ENCODE measurements at places on chromosomes 4 and X.

DNA sequence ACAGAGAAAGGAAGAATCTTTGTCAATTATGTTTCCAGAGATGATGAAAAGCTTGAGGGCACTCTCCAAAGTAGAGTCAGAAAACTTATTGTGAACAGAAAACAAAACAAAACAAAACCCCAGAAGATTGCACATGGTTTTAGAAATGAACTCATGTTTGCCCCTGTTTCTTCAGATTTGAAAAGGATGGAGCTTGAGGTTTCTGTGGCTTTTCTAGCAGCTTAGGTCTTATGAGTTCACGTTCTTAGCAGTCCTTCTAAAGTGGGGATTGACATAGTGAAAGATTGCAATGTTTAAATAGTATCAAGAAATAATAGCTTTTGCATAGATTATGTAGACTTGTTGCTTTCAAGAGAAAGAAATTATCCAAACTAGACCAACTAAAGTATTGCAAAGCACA, 421.8 kb downstream of the GBA3 start:
- no peak for DNase-seq

DNA sequence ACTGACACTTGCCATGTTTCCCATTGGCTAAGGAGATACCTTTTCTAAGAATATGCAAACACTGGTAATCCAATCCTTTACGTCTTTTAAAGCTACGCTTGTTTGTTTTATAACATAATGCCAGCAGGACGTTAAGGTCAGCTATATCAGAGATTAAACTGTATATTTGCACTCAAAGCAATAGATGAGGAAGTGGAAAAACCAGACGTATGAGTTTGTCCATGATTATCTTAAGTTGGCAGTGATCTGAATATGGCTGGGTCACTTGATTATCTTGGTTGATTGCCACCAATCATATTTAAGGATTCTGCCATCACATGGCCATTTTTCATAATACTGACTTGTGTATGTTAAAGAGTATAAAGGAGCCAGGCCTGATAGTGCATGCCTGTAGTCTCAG, 19.4 kb downstream of the TMSB4X start:
- DNase-seq, result no peak

GRCh38 chrX:287670-288069, 6.5 kb downstream of the PLCXD1 start:
- no peak for DNase-seq

DNA sequence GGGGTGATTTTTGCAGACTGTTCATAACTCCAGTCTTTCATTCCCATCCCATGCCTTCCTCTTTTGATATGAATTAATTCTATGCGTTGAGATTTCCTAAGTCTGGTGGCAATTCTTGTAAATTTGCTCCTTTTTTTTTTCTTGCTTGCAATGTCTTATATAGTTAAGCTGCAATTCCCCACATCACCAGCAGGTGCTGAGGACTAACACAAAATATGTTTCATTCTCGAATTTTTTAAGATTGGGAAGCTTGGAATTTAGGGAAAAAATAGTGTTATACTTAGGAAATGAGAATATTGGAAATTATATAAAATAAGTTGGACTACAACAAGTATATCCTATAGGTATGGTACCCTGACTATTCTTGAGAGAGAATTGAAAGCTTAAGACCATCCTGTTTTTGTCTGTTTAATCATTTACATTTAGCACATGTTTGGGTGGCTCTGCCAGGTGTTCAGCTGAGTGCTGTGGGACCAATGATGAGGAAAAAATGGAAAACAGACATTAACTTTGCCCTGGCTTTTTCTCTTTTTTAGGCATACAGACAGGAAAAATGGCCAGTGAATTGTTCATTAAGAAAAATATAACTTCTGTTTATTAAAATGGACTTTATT, 30.2 kb downstream of the AFF2 start:
- peak; percentile 25 for DNase-seq

GRCh38 chr4:42715807-42716482, 59.0 kb upstream of the ATP8A1 start:
- DNase-seq, result no peak

GRCh38 chr4:140103676-140104075, 50.3 kb downstream of the MAML3 start:
- peak; percentile 92 for DNase-seq

- no peak for DNase-seq
Measured at GRCh38 chr4:184401397-184402171, 72.8 kb downstream of the IRF2 start.

- no peak for DNase-seq
Measured at GRCh38 chr4:2040391-2041238, 18.5 kb upstream of the NAT8L start.

DNA sequence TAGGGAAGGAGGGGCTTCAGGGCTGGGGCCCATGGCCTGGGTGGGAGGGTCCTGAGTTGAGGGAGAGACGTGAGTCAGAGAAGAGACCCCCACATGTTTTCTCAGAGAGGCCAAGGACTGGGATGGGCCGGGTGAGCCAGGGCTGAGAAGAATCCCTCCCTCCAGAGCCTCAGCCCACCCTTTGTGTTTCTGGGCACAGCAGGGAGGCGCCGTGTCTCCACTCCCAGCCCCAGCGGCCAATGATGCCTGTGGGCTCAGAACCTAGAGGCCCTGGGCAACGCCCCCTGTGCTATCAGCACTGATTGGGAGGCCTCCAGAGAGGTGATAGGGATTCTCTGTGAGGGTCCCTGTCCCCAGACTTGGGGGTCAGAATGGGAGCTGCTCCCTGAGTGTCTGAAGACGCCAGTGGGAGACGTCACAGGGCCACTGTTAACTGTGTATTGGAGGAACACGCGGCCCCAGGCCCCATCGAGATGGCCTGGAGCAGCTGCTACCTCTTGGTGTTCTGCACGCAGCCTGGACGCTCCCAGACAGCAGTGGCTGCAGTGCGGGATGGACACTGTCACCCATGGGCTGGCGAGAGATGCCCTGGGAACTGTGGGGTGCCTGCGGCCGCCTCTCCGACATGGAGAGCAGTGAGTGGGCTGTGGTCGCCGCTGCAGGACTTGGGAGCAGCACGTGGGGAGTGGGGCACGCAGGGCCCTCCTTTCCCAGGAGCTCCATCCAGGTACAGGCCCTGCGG, 8.5 kb downstream of the FGFRL1 start:
- no peak for DNase-seq

- DNase-seq, result peak; percentile 14
Measured at GRCh38 chr4:99462875-99463464, 27.8 kb upstream of the ADH7 start.

DNA sequence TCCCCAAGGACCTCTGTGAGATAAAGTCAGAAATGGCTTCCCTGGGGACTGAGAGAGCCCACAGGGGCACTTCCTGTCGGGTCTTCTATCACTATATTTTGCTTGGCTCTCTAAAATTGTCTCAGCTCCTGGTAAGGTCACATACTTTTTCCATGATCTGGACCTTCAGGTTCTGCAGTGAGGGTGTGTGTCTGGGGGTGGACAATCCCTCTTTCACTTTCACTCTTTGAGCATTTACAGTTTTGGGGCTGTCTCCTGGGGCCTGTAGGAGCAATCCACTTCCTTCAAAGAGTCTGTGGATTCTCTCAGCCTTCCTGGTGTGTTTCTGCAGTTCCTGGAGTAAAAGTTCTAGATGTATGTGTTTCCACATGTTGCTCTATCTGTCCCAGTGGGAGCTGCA, 335.7 kb downstream of the FSTL5 start:
- DNase-seq, result no peak

DNA sequence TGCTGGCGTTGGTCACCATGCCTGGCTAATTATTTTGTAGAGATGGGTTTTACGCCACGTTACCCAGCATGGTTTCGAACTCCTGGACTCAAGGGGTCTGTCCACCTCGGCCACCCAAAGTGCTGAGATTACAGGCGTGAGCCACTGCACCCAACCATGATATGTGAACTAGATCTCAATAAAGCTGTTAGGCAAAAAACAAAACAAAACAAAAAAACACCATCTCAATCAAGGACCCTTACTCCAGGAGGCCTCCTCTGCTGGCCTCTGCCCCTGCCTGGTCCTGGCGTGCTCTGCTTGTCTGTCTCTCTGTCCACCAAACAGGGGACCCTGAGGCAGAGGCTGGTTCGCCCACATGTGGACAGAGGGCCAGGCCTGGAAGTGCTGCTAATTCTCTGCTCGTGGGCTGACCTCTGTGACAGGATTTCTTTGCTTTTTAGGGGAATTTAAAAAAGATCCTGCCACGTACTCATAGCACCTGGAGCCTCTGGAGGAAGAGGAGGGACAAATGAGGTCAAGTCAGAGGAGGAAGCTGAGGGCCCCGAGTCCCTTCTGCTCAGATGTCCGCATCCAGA, 32.7 kb upstream of the WFS1 start:
- DNase-seq, result no peak

DNA sequence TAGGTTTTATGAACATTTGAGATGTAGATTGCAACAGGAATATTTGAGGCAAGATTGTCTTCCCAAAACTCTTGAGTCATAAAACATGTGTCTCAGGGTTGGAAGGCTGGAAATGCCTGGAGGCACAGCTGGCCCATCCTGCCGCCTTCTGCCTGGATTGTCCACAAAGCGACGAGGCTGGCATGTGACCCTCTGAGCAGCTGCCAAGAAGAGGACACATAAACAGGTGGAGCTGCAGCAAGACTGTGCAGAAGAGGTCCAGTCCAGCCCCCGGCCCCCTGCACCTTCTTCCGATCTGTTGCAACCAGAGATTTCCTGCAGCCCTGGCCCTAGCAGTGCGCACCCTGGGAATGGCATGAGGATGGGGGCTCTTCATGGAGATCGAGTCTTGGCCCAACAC, 101.9 kb upstream of the BCOR start:
- DNase-seq, result no peak

- no peak for DNase-seq
Measured at GRCh38 chr4:24770032-24770584, 25.3 kb upstream of the SOD3 start.

DNA sequence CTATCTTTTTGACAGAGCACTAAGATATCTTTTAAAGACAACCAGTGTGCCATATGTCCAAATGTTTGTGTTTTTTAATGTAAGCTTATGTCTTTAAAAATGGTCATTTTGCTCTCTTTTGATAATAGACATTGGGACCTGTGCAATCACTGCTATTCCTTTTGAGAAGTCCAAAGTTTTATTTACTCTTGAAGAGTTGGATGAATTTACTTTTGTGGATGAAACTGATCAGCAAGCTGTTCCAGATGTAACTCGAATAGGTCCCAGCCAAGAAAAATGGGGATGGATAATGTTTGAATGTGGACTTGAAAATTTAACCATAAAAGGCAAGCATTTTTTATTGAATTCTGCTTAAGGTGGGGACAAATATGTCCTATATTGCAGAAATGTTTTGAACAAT, 97.2 kb downstream of the BLTP1 start:
- no peak for DNase-seq

GRCh38 chr4:36360755-36361154, 79.3 kb downstream of the DTHD1 start:
- DNase-seq, result no peak

DNA sequence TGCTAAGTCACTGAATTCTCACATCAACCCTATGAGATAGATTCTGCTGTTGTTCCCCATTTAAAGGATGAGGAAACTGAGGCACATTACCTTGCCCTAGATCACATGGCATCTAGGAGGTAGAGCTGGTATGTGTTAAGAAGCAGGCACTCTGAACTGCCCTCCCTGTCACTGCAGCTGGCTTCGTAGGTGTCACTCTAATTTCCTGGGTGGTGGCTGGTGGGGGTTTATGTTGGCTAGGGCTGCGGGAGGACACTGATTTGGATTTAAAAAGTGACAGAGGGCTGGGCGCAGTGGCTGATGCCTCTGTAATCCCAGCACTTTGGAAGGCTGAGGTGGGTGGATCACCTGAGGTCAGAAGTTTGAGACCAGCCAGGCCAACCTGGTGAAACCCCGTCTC, 93.0 kb downstream of the ARHGAP10 start:
- DNase-seq, result no peak

DNA sequence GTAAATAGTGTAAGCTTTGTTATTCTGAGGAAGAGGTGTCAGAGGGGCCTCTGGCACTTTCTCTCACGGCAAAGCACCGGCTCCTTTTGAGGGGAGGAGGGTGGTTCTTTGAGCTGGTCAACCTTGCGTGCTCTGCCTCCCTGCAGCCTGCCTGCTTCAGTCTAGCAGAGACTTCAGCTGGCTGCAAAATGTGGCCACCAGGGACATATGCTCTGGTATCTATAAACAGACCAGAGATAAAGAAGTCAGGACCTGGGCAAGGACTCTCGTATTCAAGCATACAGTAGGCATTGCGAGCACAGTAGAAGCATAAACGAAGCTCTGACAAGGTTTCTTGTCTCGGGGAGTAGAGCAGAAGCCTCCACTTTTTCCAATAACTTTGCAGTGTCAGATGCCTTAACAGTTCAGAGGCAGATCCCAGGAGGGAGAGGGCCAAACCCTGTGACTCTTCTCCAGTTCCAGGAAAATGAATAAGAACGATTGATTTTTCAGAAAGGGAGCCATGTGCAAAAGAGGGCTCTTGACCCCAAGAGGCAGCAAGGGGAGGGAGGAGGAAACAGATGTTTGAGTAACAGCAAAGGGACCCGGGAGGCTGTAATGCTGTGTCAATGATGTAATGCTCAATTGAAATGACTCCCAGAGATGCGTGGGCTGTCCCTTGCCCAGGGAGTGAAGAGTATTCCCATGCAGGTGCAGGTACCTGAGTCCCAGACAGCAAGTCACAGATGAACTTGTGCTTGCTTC, 57.9 kb upstream of the TEX13D start:
- no peak for DNase-seq

DNA sequence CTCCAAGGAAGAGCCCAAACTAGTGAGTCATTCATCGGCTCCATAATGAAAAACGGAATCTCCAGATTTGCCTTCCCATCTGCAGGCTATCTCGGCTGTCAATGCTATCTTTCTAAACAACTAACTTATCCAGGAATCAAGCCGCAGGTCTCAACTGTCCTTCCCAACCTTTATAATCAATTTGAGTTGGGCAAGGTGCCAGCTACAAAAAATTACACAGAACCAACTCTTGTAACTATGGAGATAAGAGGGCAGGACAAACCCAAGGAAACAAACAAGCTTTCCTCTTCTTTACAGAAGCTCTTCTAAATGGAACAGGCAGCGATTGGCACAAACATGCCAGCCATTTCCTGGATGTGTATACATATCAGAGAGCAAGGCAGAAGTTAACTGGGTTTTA, 61.2 kb upstream of the RAI2 start:
- no peak for DNase-seq

- DNase-seq, result no peak
Measured at GRCh38 chrX:130999360-130999759, 58.8 kb upstream of the ARHGAP36 start.

- no peak for DNase-seq
Measured at GRCh38 chr4:168633064-168633463, 136.2 kb downstream of the PALLD start.

Data from CD14-positive monocyte (primary cell).